ENCODE measurements at places on chromosomes 16 and 17.

GRCh38 chr17:27368151-27368795 lies 74.4 kb downstream of the WSB1 start:
- DNase-seq, result no peak

DNA sequence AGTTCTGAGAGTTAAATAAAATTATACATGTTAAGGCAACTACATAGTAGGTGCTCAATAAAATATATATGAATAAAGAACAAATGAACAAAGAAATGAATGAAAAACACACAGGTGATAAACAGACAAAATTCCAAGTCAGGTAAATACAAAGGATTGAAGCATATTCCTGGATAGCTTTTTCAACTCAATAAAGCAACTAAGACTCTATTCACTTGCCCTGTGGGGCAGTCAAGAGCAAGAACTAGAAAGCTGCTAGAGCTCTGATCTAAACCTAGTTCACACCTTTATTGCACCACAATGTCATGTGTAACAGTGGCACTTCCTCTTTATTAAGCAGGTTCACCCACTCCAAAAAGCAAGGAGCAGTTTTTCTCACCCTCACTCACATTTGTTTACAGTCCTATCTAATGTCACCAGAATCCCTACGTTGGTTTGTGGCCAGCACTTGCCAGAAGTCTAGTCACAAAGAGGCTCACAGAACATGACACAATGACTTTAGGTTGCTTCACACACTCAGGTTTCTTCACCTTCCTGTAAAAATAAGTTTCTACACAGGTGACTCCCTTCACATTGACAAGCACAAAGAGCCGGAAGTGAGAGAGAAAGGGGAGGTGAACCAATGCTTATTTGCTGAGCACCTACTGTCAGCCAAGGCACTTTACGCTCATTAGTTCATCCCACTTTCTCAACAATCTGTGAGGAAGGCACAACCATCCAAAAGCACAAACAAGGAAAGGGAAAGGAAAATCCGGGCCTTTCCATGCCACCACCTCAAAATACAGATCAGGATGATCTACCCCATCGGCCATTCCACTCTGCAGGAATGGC lies 70.8 kb downstream of the XPO6 start:
- DNase-seq, result peak; percentile 75

- no peak for DNase-seq
Observed at GRCh38 chr16:65024767-65025178, 97.1 kb downstream of the CDH11 start.

DNA sequence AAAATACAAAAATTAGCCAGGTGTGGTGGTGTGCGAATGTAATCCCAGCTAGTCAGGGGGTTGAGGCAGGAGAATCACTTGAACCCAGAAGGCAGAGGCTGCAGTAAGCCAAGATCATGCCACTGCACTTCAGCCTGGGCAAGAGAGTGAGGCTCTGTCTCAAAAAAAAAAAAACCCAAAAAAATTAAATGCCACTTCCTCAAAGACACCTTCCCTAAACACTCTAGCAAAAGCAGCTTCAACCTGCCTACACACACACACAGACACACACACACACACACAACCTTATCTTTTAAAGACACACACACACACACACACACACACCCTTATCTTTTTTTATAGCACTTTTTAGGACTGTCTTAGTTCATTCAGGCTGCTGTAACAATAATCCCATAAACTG lies 201.7 kb upstream of the PSMD7 start:
- DNase-seq, result no peak

- no peak for DNase-seq
Observed at GRCh38 chr16:80804526-80805383, at the start of gene CDYL2. Gene CDYL2 (minus strand): TSS chr16:80804598. CDS start chr16:80804173, 425 bp downstream.

DNA sequence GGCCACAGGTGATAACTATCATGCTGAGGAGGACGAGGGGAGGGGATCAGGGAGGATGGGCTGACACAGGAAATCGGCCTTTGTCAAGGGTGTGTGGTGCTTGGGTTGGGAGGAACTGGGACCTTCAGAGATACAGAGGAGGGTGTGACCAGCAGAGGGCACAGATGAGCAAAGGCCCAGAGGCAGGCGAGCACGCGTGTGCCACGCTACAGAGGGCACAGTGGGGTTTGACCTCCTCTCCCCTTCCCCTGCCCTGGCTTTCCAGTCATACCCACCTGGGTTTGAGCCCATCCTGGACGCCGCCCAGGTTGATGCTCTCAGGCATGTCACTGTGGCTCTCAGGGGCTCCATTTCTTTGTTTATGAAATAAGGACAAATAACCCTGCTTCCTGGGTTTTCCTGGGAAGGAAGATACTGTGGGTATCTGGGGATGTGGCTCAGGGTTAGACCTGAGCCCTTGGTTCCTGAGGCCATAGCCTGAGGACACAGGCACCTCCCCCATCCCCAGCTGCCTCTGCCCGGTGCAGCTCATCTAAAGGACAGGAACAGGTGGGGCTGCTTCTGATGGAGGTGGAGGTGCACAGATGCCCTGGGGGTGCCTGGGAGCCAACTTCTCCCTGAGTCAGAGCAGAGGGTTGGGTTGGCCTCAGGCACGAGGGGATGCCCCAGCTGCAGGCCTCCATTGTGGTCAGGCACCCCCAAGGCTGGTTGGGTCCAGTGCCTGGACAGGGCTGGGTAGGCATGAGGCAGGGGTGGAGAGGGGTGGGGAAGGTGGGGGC lies 51.8 kb downstream of the BEAN1 start:
- DNase-seq, result peak; percentile 75

- no peak for DNase-seq
Observed at GRCh38 chr16:70760221-70760620, 40.7 kb downstream of the VAC14 start.

DNA sequence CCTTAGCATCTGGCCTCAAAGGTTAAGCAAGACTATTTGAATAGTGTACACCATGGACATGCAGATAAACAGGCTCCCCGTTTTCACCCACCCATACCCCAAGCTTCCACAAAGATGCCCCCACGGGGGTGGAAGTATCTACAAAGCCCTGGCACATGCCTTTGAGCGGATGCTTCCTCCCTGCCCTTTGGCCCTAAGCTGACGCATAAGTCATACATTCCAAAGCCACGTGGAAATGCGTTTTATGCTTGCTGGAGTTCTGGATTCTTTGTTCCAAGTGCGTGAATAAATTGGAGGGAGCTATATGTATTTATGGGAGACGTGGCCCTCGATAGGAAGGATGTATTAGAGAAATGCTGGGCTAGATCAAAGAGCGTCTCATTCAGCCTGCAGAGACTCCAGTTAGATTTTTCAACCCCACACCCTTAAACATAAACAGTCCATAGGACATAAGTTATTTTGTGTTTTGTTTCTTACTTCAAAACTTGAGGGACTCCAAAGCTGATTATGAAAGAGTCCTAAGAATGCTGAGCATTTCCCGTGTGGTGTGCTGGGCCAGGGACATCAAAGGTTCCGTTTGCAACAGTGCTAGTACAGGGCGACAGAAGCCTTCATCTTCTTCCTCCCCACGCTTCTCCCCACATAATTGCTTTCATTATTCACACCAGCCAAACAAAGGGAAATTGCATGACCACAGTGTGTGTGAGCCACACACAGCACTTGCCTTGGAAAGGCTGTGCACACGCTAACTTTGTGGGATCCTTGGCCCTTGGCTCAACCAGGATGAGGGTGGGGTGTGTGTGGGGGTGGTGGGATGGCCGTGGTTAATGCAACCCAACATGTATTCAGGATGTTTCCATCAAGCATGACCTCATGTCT lies 73.6 kb downstream of the WIPI1 start:
- DNase-seq, result no peak

- no peak for DNase-seq
Observed at GRCh38 chr17:48484850-48485249, 46.0 kb downstream of the HOXB1 start.

- DNase-seq, result no peak
Observed at GRCh38 chr16:50306287-50306686, 39.9 kb downstream of the ADCY7 start.

DNA sequence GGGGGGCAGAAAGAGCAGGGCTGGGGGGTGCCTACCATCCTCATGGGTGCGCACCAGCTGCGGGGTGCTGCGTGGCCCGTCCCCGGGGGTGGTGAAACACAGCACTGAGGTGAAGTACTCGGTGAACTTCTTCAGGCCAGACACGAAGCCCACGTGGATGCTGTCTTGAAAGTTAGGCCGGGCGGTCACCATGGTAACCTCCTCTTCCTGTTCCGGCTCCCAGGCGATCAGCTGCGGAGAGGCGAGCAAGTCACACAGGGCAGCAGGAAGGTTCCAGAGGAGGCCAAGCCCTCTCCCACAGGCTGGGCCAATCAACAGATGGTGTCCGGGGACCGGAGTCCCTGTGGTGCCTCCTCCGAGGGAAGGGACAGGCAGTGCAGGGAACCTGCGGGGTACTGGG lies 90.1 kb upstream of the CDC42EP4 start:
- no peak for DNase-seq
